NCI-H2081 treated with DMSO at 0.1 percent for 48 hours (cell line): ENCODE measurements at places on chromosomes 7 and 10.

DNA sequence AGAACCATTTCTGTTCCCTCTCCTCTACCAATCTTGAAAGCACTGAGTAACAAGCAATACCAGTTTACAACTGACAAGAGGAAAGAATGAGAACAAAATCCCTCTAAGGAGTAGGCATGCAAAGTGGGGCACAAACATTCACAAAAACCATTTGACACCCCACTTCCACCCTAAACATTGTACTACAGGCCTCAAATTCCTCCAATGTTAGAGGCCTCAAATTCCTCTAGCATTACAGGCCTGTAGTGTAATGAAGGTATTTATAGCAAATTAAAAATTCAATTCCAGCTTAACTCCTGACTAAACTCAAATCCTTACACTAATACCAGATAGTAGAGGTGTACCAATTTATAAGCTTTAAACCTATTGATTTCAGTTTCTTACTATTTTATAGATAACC is 85.4 kb downstream of the SIRT1 start:
- DNase-seq: no peak

DNA sequence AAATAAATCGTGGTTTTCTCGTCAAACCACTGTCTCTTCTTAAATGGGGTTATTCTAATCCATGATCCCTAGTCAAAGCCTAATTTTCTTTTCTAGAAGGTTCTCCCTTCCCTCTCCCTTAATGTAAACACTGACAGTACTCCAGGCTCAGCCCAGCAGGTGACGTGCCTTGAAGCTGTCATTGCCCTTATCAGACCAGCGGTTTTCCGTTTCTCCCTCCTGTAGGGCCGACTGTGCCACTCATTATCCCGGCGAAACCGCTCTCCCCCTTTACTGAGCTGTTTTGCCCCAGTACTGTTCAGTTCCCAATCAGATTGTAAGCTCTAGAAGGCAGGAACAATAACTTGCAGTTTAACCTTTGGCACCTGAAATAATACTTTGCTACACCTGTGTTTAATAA is 153.5 kb upstream of the RHEB start:
- no peak for DNase-seq

- no peak for DNase-seq
These were observed 14.5 kb downstream of the ANKIB1 start for GRCh38 chr7:92260248-92260781.

DNA sequence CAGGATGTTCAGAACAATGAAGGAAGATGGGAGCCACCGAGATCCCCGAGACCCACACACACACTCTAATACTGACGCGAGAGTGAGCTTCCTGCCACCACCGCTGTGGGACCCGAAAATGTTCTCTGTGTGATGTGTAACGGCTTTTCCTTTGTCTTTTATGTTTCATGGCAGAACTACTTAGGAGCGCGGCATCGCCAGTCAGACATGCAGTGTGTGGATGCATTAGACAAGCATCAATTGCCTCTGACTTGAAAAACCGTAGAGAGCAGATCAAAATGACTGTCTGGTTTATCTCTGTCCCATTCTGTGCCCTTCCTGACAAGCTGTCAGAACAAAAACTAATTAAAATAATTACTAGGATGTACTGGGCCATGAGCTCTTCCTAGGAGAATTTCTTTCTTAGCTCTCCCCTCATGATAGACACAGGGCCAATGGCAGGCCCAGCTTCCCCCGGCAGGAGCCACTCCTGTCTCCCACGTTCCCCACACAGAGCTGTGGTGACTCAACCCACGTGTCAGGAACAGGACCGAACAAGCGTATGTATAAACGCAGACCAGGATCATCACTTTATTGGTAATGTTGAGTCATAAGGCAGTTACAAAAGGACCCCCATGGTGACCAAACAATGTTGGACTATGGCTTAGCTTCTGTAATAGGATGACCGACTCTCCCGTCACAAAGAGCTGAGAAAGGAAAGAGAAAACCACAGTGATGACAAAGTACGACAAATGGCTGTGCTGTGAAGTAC is 705.0 kb downstream of the PARD3 start:
- DNase-seq: no peak

GRCh38 chr10:102616066-102616770 is 28.1 kb upstream of the TRIM8 start:
- no peak for DNase-seq

DNA sequence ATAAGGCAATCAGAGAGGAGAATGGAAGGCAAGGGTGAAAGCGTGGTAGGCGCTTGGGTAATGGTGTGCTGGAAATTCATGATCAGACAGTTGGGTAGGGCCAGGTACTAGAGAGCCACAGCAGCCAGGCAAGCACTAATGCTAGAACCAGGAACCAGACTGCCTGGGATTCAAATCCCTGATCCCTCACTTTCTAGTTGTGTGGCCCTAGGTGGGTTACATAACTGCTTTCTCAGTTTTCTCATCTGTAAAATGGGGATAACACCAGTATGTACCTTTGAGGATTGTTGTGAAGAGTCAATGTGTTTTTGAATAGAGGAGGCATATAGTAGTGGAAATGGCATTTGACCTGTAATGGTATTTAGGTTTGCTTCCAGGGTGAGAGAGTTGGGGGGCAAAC is 225.9 kb downstream of the LRMDA start:
- DNase-seq: no peak

- DNase-seq: no peak
These were observed 11.8 kb upstream of the TNRC18 start for GRCh38 chr7:5435291-5436002.

DNA sequence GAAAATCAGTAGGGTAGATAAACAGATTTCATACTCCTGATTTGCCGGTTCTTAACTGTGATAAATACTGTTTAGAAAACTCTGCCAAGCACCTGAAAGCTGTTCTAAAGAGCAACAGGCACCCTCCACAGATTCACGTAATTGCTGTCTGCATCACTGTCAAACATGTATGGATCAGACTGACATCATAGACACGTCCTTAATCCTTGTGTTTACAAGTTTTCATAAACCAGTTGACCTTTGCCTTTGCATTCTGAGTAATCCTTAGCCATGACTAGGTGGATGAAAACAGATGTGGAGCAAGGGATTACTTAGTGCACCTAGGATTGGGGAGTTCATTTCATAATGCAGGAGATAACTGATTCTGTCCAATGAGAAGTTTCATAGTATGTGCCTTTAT is 41.6 kb downstream of the SLC39A12 start:
- DNase-seq: no peak

DNA sequence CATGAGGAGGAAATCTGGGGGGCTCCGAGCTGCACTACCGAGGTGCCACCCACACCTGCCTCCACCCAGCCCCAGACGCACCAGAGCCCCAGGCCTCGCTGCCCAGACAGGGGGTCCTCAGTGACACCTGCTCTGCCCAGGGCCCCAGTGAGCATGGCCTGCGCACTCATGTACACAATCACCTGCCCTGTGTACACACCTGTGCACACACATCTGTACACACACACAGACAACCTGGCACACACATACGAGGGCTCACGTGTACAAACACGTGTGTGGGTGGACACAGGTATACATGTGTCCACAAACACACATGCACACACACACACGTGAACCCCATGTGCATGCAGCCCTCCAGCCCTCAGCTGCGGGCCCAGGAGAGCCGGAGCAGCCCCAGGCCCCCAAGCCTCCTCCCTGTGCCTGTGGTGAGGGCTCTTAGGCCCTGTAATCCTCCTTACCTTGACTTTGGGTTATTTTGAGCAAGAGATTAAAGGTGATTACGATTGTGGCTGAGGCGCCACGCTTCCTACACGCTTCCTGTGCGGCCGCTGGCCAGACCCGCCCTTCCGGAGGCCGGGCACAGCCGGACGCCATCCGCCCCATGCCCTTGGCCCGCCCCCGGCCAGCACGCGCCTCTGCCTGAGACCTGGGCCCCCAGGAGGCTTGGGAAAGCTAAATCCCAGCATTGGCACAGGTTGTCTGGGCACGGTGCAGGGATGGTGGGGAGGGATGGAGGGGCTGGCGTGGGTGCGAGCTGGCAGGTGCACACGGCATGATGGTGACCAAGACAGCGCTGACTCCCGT is 71.9 kb downstream of the ELFN1 start:
- no peak for DNase-seq

DNA sequence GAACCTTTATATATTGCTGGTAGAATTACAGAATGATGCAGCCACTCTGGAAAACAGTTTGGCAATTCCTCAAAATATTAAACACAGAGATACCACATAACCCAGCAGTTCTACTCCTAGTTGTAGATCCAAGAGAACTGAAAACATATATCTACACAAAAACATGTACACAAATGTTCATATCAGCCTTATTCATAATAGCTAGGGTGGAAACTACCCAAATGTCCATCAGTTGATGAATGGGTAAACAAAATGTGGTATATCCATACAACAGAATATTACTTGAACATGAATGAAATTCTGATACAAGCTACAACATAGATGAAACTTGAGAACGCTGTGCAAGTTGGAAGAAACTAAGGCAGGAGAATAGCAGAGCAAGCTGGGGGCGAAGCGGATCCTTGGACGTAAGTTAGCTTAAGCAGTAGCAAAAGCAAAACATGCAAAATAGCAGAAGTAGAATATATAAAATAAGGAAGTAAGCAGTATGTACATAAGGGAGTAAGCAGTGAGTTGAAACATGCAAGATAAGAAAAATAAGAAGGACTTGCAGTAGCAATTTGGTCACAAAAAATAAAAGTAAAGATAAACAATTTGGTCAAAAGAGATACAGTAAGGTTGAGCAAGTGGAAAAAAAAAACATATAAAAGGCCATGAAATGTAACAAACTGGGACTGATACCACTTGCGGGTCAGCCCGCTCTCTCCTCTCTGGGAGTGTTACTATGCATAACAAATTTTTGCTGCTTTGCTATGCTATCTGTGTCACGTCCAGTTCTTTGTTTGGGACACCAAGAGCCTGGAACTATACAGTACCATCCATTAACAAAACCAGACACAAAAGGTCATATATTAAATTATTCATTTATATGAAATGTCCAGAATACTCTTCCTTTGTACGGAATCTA is 18.0 kb upstream of the HILPDA start:
- no peak for DNase-seq

DNA sequence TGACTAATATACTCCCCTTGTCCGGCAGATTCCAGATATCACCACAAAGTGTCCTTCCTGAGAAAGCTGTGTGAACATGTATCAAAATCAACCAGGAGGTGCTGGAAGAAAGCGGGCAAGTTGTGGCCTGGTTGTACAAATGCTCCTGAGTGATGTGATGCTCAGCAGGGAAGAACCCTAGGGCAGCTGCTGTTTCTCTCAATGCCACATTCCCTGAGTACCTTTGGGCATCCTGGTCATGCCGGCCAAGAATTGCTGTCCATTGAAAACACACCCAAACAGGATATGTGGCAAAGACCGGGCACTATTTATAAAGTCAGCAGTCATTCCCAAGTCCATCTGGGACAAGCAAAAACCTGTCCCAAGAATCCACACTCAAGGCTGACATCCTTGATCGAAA is 7.8 kb upstream of the ADCY1 start:
- DNase-seq: no peak

DNA sequence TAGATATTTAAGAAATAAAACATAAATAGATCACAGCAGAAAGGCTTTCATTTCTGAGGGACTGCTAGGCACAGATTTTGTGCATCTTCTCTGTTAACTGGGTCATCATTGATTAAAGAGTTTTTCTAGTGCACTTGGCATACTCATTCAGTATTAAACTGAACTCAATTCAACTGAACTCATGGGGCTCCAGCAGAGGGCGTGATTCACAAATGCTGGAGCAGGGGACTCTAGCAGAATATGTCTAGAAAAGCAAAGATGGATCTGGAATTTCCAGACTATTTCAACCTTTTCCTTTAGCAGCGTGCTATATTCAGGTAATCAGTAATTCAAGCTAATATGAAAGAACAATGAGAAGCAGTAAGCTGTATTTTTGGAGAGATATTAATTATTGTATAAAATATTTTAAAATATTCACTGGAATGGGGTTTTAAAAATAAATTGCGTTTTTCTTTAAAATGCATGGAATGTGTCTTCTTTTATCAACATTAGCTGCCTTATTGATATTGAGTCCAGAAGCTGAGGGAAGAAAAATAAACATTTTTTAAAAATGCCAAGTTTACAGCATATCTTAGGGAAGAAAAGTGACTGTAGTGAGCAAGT is 296.8 kb upstream of the CACNA2D1 start:
- DNase-seq: peak; percentile 20

GRCh38 chr7:44727158-44727936 is 21.3 kb upstream of the ZMIZ2 start:
- no peak for DNase-seq

GRCh38 chr10:102628451-102628911 is 15.8 kb upstream of the TRIM8 start:
- DNase-seq: no peak

- DNase-seq: no peak
These were observed 165.7 kb downstream of the NPSR1 start for GRCh38 chr7:34823650-34824258.

- peak; percentile 97 for DNase-seq
These were observed 225.1 kb downstream of the TFEC start for GRCh38 chr7:115805458-115805857.

DNA sequence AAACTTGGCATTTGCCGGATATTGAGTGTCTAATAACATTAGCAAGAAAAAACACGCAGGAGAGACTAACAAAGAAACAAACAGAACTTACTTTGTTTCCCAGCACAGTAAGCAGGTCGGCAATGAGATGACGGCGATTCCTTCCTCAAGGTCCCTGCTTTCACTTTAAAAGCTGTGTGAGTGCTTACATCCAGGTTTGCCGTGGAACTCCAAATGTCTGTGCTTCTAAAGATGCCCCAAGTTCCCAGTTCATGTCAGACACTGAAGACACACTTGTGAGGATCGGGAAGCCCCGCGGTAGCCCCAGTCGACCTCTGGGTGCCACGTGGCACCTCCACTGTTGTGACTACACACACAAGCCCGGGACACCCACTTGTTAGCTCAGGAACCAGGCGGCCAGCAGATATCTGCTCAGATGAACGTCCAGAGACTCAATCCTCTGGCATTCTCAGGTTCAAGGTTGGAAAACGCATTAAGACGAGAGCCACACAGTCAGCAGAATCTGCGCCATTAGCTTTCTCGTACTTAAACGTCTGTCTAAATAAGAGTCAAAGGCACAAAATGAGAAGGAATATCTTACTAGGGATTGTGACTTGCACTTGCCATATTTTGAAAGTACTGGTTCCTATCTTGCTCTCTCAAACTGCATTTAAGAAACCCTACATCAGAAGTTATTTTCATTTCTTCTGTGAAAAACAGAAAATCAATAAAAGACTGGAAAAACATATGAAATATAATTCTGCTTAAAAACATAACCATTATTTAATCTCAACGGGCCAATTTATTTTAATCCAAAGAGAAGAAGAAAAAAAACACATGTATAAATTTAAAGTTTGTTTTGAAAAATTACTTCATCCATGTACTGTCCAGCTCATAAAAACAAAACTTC is 207.6 kb upstream of the KLF14 start:
- no peak for DNase-seq

- DNase-seq: no peak
These were observed 21.4 kb downstream of the ADCYAP1R1 start for GRCh38 chr7:31073326-31074119.

GRCh38 chr10:129662426-129662825 is 195.4 kb downstream of the MGMT start:
- no peak for DNase-seq

- DNase-seq: no peak
These were observed 40.9 kb downstream of the ANTXRL start for GRCh38 chr10:46327685-46328084.
